ENCODE measurements at places on chromosomes 7 and 10.

DNA sequence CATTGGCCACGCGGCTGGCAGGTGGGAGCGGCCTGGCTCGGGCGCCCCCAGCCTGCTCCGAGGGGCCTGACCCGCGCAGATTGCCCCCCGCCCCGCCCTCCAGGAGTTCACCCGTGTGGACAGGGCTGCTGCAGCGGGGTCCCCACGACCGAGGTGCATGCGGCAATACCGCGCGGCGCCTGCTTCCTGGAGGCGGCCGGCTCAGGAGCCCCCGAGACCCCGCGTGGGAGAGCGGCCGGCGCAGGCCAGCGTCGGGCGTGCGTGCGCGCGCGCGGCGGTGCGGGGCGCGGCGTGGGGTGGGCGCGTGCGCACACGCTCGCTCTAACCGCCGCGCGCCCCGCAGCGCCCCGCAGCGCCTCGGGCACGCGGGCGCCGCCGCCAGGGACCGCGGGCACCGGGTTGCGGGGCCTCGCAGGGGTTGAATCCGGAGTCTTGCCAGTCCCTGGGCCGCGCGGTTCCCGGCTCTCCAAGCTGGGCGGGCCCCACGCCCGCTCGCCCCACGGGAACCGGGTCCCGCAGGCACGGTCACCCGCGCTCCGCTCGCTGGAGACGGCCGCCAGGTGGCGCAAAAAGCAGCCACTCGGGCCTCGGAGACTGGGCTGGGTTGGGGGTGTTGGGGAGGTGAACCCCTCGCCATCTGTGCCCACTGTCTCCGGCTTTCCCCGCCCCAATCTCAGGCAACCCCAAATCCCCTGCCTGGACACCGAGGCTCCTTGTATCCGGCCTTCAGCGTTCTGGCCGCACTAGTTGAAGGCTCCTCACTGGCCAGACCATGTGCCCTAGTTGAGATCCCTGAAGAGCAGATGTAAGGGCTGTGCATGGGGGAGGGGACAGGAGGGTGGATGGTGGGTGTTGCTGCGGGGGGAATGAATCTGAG lies 1.3 kb upstream of the ACHE start:
- no peak for DNase-seq

- peak; percentile 42 for DNase-seq
Measured at GRCh38 chr7:19665399-19666008, 43.3 kb downstream of the POLR1F start.

DNA sequence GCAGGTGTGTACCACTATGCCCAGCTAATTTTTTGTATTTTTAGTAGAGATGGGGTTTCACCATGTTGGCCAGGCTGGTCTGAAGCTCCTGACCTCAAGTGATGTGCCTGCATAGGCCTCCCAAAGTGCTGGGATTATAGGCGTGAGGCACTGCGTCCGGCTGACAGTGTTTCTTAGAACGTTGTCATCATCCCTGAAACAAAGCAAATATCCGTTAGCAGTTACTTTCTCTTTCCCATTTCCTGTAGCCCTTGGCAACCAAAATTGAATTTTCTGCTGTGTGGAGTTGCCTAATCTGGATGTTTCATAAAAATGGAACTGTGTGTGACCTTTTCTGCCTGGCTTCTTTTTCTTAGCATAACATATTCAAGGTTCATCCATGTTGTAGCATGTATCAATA lies 22.4 kb downstream of the ZNF33A start:
- DNase-seq: no peak

DNA sequence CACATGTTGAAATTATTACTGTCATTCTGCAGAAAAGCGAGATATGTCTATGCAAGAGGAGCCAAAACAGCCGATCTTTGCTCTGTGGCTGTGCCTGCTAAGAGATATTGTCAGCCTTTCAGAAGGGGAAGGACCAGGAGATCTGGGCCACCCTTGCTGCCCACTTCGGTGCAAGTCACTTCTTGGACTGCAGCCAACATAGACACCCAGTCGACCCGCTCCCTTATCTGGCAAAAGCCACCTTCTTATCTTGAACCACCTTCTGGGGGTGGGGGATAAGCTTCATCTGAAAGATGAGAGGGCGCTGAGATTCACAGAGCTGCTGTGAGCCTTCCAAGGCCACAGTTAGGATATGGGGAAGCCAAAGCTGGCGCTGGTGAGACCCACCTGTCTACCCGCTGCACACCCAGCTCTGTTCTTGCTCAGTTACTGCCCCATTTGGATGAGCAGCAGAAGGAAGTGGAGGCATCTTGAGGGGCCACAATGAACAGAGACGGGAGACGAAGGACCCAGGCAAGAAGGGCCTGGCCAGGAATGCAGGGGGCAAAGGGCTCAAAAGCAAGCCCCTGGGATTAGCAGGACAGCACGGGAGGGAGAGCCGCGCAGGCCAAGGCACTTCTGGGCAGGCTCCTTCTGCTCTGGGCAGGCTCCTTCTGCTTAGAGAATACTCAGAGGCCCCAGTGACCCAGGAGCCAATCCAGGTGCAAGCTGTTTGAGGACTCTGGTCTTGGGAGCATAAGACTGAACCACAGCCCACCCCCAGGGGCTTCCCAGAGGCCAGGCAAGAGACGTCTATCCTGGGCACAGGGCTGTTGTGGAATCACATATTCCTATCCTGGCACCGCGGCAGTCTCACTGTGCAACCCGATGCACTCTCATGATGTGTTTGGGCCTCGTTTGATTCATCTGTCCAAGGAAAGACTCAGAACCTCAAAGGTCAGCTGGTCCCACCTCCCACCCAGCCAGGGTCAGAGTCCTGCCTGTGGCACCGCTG lies 38.4 kb upstream of the NPFFR1 start:
- DNase-seq: no peak

- no peak for DNase-seq
Measured at GRCh38 chr7:55223023-55223422, 142.1 kb upstream of the LANCL2 start.

- peak; percentile 19 for DNase-seq
Measured at GRCh38 chr10:98074315-98074911, 44.0 kb upstream of the CRTAC1 start.

DNA sequence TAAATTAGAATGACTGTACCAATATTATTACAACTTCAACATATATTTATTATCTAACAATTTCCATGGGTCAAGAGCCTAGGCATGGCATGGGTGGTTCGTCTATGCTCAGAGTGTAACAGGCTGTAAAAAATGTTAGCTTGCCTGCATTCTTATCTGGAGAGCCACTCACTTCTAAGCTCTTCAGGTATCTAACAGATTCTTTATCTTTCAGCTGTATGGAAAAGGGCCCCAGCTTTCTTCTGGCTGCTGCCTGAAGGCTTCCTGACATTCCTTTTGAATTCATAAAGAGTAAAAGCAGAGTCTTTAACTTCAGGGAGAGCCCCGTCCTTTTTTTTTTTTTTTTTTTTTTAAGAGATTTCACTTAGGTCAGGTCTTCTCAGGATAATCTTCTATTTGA lies 648.8 kb downstream of the NXPH1 start:
- DNase-seq: no peak

DNA sequence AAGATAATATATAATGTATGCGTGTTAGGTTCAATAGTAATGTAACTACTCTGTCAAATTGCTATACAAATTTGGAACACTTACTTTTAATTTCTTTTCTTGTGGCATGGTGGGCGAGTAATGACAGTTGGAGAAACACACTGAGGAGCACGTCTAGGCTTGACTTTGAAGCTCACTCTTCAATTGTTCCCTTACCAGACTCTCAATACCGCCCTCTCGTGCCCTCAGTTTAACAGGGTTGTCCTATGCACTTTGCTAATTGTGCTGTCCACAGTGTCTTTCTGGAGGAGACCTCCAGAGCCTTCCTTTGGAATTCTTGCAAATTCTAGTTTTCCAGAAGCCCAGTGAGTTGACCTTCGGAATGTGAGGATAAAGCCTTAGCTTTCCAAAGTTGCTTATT lies 107.2 kb upstream of the RELN start:
- no peak for DNase-seq

DNA sequence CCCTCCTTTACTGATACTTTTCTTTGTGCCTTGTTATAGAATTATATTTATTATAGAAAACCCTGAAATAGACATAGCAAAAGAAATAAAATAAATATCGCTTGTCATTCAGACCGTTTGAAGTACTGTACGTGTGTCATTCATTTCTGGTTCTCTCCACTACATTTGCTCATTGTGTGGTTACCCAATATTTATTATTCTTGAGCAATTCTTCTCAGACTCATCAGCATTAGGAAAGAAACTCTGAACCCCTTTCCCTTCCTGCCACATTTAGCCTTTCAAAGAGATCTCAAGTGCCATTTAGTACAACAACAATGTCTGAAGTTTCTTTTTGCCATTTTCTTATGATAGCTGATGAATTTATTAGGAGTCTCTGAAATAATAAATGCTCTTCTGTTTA lies 154.1 kb downstream of the KIAA1217 start:
- peak; percentile 43 for DNase-seq

DNA sequence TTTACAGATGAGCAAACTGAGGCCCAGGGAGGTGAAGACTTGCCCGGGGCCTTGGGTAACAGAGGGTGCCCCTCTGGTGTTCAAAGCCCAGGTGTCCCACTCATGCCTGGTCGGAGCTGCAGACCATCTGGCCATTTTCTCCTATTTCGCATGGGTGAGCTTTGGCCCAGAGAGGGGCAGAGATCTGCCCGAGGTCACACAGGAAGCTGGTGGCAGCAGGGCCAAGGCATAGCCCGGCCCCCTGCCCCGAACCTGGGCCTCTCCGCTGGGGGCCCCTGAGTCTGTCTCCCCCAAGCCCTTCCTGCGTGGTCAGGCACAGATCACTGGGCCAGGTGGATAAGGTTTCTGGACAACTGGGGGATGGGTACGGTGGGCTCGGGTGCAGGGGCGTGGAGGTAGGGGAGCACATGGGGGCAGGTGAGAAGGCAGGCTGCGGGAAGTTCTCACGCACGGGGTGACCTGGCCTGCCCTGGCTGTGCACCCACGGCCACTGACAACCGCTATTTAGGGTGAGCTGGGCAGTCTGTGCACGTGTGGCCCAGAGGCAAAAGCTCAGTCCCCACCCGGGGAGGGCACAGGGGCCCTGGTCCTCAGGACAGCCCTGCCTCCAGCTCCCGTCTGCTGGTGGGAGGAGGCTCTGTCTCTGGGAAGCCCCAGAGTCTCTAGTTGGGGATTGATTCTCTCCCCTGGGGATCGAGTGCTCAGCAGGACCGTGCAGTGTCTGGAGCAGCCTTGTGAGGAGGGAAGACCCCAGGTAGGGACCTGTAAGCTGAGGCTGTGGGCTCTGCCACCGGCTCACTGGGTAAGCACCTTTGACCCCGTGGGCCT lies 68.6 kb downstream of the UNCX start:
- no peak for DNase-seq

GRCh38 chr7:130948822-130949221 lies 214.8 kb upstream of the KLF14 start:
- no peak for DNase-seq

GRCh38 chr7:155529845-155530244 lies 16.5 kb downstream of the CNPY1 start:
- DNase-seq: no peak

DNA sequence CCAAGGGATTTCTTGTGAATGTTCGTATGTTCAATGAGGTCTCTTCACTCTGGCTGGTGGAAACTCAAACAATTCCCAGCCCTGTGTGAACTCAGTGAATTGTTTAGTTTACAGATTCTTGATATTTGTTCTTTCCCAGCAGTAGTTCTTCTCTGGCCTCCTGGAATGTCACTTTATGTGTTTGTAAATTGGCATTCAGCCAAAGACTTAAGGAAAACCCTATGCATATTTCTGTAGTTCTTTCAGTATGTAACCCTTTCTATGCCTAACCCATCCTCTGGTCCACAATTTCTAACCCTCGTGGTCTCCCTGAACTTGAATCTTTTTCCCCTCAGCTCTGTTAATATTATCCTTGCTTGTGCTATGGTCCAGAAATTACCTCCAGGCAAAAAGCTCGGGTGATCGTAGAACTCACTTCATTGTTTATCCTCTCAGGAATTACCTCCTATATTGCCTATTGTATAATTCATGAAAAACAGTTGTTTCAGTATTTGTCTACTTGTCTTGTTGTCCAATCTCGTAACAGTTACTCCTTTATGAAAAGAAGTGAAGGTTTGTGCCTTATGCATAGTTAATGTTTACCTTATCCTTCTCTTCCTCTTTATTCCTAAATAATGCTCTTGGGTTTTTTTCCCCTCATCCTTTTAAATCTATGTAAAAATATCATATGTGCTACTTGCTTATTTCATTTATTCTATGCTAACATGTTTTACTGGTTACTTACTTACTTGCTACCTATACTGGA lies 23.7 kb upstream of the AGR3 start:
- DNase-seq: peak; percentile 88

DNA sequence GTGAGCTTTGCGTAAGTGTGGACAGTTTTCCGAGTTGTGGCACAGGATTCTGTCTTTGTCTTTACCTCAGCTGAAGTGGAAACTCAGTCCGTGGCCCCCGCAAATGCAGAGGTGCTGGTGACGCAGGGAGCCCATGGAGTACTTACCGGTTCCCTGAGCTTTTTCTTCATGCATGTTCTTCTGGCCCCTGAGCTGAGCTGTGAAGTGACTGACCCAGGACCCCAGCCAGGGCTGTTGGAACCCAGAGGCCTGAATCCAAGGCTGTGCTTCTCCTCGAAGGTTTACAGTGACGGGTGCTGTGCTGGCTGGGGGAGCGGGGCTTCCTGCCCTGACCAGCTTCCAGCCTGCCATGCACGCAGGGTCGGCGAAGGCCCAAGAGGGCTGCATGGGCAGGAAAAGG lies 223.5 kb downstream of the GLRX3 start:
- DNase-seq: no peak

DNA sequence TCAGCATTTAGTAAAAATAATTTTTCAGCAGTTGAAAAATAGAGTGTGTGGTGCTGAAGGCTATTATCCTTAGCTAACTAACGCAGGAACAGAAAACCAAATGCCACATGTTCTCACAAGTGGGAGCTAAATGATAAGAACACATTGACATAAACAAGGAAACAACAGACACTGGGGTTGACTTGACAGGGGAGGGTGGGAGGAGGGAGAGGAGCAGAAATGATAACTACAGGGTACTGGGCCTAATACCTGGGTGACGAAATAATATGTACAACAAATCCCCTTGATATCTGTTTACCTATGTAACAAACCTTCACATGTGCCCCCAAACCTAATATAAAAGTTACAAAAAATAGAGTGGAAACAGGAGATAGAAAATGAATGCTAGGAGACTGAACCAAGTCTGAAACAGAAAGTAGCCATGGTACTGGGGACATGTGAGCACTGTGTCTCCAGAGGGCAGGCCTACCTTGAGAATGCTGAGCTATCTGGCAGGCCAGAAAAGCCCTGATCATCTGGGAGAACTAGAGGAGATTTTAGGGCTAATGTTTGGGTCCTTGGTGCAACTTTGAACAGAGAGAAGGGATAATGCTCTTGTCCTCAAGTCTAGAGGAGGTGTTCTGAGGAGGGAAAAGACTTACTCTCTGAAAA lies 4.7 kb upstream of the EFCAB10 start:
- no peak for DNase-seq

GRCh38 chr7:6252748-6253147 lies 19.7 kb downstream of the CYTH3 start:
- DNase-seq: peak; percentile 72

- no peak for DNase-seq
Measured at GRCh38 chr7:61111-61510, 131.3 kb upstream of the FAM20C start.

DNA sequence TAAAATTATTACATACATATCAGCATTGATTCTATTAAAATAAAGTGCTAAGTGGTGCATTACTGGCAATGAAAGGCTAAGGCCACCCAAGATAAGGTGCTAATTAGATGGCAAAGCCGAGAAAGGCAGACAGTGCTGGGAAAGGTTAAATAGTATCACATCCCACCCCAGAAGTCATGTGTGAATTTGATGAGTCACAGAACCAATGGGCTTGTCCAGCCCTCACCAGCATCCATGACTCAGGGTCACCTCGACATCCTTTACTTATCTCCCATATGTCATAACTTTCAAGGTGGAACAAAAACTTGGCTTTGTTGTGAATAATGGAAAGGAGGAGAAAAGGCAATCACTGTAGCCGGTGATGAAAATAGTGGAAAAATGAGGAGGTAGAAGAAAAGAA lies 459.1 kb downstream of the PLXNA4 start:
- DNase-seq: peak; percentile 40
